ENCODE measurements at places on chromosomes 1 and 21. TPM values are rescaled to one million over a fixed set of nuclear protein-coding genes. Genes with fewer than 3 reads are reported as not detected.

The KCNJ9 gene
- 3.9 TPM for total RNA-seq

The ZCCHC17 gene
- total RNA-seq, result 51.9 TPM

The ACTL8 gene
- total RNA-seq, result 10.0 TPM

The CCDC181 gene
- total RNA-seq, result 28.3 TPM

The SPRR2F gene
- 2.4 TPM for total RNA-seq

All from motor neuron (in vitro differentiated cells).